ENCODE measurements at places on chromosomes 3 and 15.

- DNase-seq = no peak
These were observed 85.5 kb downstream of the FOXP1 start for GRCh38 chr3:71497971-71498444.

- DNase-seq = no peak
These were observed 66.5 kb upstream of the SH3GL3 start for GRCh38 chr15:83380682-83381081.

DNA sequence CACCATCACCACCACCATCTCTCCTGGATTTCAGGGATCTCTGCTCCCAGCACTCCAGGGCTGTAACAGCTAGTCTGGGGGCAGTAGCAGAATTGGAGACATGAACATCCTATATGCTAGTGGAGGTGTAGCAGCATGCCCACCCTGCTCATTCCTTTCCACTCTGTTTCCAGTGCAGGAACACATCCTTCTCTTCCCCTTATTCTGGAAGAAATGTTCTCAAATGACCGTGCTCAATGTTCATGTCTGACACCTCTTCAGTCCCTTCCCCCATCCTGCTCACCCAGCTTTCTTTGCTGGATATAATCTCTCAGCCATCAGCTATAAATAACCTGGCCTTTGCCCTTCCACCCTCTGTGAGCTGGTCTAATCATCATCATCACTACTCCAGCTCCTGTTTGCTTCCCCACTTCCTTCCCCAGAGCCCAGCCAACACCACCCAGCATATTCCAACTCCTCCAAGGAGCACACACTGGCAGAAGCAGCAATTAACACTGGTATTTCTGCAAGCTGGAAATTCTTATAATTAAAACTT is 31.1 kb downstream of the DCLK3 start:
- no peak for DNase-seq

- no peak for DNase-seq
These were observed 156.2 kb upstream of the COL8A1 start for GRCh38 chr3:99482191-99482590.
